H1 (cell line): ENCODE measurements at places on chromosomes 11 and 22.

- no peak for DNase-seq
Measured at GRCh38 chr11:693415-693831, 1.6 kb downstream of the DEAF1 start.

DNA sequence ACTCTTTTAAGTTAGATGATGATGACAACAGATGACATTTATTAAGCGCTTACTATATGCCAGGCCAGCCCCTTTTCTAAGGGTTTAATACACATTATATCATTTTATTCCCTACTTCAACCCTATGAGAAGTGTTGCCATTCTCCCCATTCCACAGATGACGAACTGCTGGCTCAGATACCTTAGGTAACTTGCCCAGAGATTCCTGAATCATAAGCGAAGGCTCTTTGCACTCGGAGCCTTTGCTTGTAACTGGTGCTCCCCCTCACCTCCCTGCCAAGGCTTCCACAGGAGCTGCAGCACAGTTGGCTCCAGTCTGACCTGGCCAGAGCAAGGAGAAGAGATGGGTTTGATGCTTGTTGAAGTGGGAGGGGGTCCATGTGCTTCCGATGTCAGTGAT is 43.0 kb downstream of the DBX1 start:
- DNase-seq = no peak

- DNase-seq = no peak
Measured at GRCh38 chr11:14643697-14644225, at the start of gene PDE3B. PDE3B (plus strand) TSS chr11:14643804; CDS start chr11:14644076, 272 bp downstream.

DNA sequence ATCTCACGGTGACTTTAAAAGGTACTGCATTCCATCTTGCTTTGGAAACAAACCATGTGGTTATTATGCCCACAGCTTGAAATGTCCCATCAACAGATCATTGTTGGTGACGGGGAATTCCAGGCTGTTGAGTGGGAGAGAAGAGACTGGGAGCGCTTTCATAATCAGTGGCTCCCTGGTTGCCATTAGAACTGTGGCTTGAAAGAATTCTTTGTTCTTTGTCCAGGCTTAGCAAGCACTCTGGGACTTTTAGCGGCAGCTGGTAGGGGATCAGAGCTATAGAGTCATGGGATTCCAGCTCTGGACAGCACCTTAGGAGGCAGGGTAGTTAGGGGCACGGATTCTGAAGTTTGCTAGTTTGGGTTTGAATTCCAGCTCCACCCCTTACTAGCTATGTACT is 22.0 kb downstream of the MMP20 start:
- DNase-seq = no peak

DNA sequence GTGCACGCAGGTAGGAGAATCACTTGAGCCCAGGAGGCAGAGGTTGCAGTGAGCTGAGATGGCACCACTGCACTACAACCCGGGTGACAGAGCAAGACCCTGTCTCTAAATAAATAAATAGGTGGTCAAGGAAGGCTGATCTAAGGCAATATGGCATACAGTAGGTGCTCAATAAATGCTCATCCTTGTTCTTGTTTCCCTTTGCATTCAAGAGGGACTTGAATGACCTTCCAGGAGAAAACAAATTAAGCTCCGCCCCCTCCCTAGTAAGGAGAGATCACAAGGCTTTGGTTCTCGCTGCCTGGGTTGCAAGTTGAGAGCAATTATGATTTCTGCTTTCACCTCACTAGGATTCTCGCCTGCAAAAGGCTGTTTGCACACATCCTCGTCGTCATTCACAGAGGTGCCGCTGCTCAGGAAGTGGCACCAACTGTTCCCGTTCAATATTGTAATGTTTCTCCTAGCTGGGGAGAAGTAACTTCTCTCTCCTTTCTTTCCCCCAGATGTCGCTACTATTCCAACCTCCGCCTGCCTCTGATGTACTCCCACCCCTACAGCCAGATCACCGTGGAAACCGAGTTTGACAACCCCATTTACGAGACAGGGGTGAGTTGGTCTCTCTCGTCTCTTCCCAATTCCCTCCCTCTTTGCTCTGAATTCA is 51.8 kb upstream of the ASPHD2 start:
- no peak for DNase-seq

GRCh38 chr11:105857728-105858127 is 164.3 kb downstream of the MSANTD4 start:
- DNase-seq = no peak

DNA sequence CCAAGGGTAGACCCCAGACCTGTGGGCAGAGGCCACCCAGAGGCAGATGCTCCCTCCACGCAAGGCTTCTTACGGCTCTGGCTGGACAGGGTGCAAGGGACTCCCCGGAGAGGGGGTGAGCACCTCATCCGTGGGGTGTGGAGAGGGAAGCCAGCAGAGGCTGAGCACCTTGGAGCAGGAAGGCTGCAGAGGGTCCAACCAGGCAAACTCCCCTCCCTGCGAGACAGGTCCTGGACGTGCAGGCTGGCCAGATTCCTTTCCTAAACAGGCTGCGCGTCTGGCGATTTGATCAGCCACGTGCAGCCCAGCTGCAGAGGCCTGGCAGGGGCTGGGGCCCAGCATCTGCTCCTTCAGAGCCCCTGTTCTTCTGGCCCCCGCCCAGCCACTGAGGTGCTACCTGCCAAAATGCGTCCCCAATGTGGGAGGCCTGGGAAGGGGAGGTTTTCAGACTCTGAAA is 49.3 kb downstream of the WNT11 start:
- no peak for DNase-seq

- DNase-seq = no peak
Measured at GRCh38 chr22:49749885-49750510, 77.7 kb downstream of the BRD1 start.
